NCI-H1436 (cell line): ENCODE measurements at places on chromosomes 11 and 22.
A peak's percentile ranks its signal among the peaks of the same experiment; 100 is the strongest.

- no peak for DNase-seq
Observed at GRCh38 chr11:19734171-19734570, 21.5 kb downstream of the NAV2 start.

- DNase-seq: no peak
Observed at GRCh38 chr11:34706709-34707461, 86.0 kb downstream of the EHF start.

DNA sequence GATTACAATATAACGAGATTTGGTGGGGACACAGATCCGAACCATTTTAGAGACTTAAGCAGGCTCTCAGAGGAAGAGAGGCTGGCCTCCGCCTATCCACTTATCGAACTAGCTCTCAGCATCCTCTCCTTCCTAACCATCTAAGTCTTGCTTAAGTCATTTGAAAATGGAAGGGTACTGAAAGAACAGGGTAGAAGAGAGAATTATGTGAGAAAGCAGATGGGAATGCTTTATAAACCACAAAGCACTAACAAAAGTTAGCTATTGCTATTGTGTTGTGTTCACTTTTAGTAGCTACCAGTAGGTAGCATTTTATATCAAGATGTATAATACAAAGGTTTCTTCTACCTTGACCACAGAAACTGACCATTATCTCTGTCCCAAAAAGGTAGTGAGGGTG is 153.4 kb upstream of the CADM1 start:
- no peak for DNase-seq

- peak; percentile 86 for DNase-seq
Observed at GRCh38 chr11:72413914-72414628, 20.3 kb downstream of the CLPB start.

GRCh38 chr11:112650527-112650926 is 310.7 kb upstream of the NCAM1 start:
- no peak for DNase-seq

DNA sequence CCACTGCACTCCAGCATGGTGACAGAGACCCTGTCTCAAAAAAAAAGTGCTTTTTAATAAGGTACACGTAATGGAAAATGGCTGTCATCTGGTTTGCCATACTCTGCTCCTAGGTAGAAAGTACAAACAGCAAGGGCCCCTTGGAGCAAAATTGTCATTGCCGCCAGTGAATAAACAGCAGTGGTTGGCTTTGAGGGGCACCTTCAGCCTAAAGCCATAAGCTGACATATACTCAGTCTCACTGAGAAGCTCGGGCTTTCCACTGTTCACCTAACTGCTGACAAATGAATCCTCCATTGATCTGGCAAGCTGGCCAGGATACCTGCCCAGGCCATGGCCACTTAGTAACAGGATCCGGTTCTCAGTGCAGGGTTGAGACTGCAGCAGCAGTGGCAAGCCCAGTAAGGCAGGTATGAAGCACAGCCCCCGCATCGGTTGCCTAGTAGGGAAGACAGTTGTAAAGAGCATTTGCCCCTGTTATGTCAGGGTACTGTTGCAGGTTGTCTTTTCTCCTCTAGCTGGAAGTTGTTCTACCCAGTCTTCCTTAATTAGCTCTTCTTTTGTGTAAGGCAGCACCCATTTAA is 38.8 kb downstream of the MARK2 start:
- no peak for DNase-seq

DNA sequence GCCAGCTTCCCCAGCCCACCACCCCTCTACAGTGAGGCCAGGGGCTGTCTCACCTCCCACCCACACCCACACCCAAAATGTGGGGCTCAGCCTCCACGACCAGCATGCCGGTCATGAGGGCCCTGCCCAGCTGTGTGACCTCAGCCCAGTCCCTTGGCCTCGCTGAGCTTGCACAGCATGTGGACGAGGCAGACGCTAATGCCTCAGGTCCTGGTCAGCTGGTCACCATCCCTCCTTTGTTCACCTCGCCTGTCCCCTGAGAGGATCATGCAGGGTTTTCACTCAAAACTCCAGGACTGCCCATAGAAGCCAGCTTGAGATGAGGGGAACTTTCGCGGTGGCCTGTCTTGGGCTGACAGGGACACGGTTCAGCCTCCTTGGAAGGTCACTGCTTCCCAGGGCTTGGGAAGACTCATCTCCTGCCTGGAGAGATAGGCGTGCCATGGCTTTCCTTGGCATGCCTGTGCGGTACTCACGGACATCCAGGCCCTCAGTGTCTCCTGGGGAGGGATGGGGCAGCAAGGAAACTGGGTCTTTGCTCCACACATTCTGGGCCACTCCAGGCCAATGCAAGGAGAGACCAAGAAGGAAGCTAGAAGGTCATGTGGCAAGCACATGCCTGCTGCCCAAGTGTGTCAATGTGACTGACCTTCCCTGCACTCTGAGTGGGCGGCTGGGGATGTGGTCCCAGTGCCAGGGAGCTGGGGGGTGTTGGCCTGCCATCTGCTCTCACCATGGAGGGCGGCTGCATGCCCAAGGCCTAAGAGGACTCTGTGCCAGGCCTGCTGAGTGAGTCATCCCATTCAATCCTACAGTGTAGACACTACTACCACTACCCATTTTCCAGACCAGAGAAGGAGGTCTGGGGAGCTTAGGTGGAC is 3.2 kb upstream of the RTN4R start:
- DNase-seq: no peak

- no peak for DNase-seq
Observed at GRCh38 chr11:6225896-6226295, 8.5 kb downstream of the FHIP1B start.

DNA sequence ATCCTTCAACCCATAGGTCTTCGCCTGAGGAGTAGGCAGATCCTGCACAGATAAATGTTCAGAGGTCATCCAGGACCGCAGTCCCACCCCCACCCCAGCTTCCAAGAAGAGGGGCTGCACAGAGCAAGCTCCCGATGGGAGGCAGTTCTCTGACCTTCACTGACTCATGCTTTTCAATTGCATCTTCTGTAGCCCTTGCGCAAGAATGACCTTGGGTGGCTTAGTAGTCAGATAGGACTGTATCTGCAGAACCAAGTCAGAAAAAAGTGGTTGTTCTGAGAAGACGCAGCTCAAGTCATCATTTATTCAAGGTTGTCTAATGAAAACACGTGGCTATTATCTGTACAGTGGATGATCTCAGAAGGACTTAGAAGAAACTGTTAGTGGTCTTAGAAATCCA is 16.4 kb upstream of the GRAMD1B start:
- DNase-seq: no peak

GRCh38 chr22:21951931-21952465 is 650 bp downstream of the PPM1F start:
- DNase-seq: no peak

GRCh38 chr11:124075841-124076651 is 34.9 kb upstream of the OR10G7 start:
- DNase-seq: no peak

GRCh38 chr11:19474954-19475721 is 234.4 kb upstream of the E2F8 start:
- DNase-seq: no peak

- DNase-seq: no peak
Observed at GRCh38 chr11:47536915-47537314, 16.0 kb downstream of the CELF1 start.

GRCh38 chr11:77207618-77208313 is 79.7 kb downstream of the MYO7A start:
- no peak for DNase-seq

GRCh38 chr22:49587421-49587820 is 240.3 kb downstream of the BRD1 start:
- no peak for DNase-seq

- DNase-seq: no peak
Observed at GRCh38 chr11:63906585-63906984, 10.4 kb downstream of the RCOR2 start.

GRCh38 chr11:134691985-134692384 is 279.9 kb upstream of the B3GAT1 start:
- no peak for DNase-seq

- DNase-seq: no peak
Observed at GRCh38 chr11:130407978-130408377, 20.4 kb downstream of the ADAMTS8 start.

DNA sequence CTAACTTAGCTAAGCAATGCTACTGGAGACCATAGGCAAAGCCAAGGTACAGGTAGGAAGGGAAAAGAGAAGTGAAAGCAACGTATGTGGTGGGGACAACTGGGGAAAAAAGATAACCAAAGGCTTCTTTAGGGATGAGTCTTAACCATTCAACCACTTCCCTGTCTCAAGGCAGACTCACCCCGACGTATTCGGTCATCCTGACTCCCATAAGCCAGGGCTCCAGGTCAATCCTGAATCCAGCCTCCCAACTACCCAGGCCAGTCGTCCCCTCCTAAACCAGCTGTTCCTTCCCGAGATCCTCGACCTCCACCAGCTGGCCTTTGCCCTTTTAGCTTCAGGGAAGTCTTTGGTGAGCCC is 330 bp downstream of the ACP2 start:
- DNase-seq: no peak

GRCh38 chr11:118612378-118612777 is 5.0 kb downstream of the PHLDB1 start:
- DNase-seq: no peak

DNA sequence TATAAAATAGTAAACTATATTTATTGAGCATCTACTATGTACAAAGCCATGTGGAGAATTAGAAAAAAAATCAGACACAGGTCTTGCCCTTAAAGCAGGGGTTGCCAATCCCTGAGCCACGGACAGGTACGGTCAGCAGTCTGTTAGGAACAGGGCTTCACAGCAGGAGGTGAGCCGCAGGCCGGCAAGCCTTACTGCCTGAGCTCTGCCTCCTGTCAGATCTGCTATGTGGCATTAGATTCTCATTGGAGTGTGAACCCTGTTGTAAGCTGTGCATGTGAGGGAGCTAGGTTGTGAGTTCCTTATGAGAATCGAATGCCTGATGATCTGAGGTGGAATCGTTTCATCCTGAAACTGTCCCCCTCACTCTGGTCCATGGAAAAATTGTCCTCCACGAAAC is 2.1 kb upstream of the RAG2 start:
- no peak for DNase-seq

DNA sequence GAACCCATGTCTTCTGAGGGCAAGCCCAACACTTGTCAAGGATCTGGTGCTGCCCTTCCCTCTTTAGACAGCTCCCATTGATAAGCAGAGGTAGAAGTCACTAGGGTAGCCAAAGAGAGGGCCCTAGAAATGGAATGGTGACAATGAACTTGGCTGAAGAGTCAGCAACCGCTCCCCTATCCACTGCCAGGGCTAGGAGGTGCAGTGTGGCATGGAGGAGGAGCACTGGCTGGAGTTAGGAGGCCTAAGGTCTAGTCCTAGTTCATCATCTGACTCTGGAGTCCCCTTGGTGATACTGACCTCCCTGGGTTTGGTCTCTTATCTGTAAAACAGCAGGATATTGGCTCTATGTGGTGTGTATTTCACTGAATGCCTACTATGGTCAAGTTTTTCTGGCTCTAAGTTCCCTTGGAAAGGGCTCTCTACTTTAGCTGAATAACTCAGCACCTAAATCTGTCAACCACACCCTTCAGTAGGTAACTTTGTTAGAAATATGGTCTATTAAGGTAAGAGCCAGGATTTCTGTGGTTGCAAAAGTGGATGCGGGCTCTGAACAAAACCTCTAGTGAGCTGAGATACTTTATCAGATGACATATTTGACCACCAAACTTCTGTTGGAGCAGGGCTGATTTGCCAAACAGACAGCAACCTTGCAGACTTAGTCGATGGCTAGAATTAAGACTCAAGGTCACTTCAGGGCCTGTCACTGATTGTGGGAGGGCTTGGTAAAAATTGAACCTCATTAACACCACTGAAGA is 10.5 kb downstream of the TIMP3 start:
- no peak for DNase-seq

GRCh38 chr11:63622323-63622722 is 8.1 kb upstream of the PLAAT3 start:
- DNase-seq: no peak

DNA sequence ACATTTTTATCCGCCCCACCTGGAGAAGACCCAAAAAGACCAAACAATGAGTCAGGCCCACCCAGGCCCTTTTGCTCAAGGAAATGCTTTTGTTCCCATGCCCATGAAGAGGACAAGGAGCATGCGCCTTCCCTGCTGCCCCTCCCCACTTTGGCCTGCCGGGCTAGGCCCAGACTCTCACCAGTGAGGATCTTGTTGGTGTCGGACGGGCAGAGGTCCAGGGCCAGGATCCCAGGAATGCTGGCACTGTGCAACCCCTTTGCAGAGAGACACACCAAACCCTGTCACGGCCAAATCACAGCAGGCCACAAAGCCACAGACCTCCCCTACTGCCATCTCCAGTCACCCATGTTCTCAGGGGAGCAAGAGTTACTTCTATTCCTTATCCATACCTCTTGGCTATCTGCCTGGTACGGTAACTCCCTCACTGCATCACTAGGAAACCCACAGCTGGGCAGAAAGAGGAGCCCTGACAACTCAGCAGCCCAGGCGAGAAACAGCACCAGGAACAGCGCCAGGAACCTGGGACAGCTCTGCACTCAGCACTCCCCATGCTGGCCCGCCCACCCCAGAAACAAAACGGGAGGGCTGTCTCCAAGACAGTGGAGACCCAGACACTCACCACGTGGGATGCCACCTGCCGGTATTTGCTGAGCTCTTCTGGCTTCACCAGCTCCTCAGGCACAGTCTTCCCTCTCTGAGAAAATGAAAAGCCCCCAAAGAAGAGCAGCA is 5.5 kb downstream of the PRPF19 start:
- DNase-seq: no peak

- DNase-seq: no peak
Observed at GRCh38 chr11:113593698-113594308, 112.3 kb downstream of the TMPRSS5 start.

DNA sequence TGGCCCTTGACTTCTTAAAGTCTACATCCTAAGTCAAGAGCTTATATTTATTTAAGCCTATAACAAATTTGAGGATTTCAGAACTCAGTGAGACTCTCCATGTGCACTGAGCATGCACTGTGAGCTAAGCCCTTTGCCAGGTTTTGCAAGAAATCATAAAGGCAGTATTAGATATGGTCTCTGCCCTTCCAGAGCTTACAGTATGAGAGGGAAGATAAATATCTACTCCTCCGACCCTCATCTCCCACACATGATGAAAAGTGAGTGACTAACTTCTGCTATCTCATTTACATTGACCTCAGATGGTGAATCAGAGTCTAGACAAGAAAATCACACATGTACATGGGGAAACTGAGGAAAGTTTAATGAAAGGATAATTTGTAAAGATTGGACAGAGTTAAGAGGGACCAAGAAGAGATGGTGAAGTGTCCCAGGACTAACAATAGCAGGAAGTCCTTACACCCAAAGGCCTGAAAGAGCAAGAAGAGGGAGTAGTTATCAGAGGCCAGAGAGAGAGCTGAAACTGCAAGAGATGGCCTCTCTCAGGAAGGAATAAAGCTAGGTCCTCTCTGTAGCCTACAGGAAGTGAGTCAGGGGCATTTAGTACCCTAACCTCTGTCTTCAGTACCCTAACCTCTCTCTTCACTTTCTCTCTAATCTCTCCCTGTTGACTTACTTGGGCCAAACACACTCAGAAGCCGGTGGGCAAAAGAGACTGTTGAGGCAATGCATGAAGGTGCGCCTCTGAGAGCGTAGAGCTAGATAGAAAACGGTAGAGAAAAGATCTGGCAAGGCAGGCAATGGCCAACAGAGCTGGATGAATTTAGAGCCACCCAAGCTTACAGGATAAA is 23.0 kb upstream of the BLID start:
- no peak for DNase-seq

GRCh38 chr11:10072142-10072541 is 221.9 kb downstream of the SBF2 start:
- DNase-seq: no peak
